Stimulated activated CD8-positive, alpha-beta memory T cell treated with anti-CD3 and anti-CD28 coated beads, Interleukin-4, amount 100 ng/mL, for 4 hours (primary cell): ENCODE measurements at places on chromosomes 11 and 22.

GRCh38 chr11:69802590-69802989 lies 16.6 kb downstream of the FGF3 start:
- DNase-seq: no peak

DNA sequence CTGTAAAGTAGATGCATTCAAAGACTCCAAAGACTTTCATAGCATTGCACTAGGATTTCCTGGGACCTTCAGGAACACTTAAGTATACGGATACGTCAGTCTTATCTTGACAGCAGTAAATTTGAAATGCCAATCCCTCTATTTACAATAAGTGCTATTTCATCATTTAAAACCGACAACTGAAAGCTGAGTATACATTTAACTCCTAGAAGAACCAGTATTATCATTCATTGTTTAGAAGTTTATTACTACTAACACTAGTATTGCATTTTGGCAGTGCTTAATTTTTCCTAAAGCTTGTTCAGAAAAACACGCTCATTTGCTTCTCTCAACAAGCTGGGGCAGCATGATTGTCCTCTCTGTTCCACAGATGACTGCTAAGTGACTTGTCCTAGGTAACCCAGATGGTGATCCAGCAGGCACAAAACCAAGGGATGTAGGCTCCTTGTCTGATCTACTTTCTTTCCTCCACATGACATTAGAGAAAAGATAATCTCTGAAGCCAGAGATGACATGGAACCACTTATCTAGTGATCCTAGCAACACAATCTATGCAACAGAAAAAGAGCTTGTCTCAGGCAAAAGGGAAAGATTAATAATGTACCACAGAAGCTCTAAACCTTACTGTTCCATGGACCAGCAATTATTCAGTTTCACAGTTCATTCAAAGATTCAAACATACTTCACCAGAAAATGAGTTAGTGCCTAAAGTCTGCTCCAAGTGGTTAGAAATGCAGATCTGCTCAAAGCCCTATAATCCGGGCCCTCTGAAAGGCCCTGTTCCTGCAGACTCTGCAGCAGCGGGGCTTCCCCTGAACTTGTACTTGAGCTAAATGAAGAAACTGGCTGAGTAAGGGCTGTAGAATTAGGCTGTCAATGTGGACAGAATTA lies 5.2 kb downstream of the MAML2 start:
- no peak for DNase-seq

- DNase-seq: no peak
Measured at GRCh38 chr11:830295-831117, 2.2 kb upstream of the CD151 start.

- no peak for DNase-seq
Measured at GRCh38 chr22:21681566-21682370, 16.0 kb downstream of the PPIL2 start.

- no peak for DNase-seq
Measured at GRCh38 chr22:31102441-31103081, 4.8 kb downstream of the SELENOM start.
